ENCODE measurements at places on chromosomes 11 and 22. TPM values are rescaled to one million over a fixed set of nuclear protein-coding genes. Genes with fewer than 3 reads are reported as not detected.

RFPL1 gene
- polyA plus RNA-seq = 0.32 TPM

MGAT3 gene
- polyA plus RNA-seq = 12.3 TPM

MFNG gene
- polyA plus RNA-seq = 6.4 TPM

OR5D16 gene
- not detected for polyA plus RNA-seq

ABCG4 gene
- 2.4 TPM for polyA plus RNA-seq

- H3K4me3 ChIP-seq = no peak overlapping the region
- DNase-seq = no peak
- no peak overlapping the region for H3K27ac ChIP-seq
- H3K27me3 ChIP-seq = no peaks in the 10 kb centered on the region
- H3K4me1 ChIP-seq = no peaks in the 10 kb centered on the region
- H3K36me3 ChIP-seq = peaks cover 7% of the 10 kb centered on the region
Observed at GRCh38 chr11:68048681-68049508, 10.1 kb downstream of the TCIRG1 start.

DNA sequence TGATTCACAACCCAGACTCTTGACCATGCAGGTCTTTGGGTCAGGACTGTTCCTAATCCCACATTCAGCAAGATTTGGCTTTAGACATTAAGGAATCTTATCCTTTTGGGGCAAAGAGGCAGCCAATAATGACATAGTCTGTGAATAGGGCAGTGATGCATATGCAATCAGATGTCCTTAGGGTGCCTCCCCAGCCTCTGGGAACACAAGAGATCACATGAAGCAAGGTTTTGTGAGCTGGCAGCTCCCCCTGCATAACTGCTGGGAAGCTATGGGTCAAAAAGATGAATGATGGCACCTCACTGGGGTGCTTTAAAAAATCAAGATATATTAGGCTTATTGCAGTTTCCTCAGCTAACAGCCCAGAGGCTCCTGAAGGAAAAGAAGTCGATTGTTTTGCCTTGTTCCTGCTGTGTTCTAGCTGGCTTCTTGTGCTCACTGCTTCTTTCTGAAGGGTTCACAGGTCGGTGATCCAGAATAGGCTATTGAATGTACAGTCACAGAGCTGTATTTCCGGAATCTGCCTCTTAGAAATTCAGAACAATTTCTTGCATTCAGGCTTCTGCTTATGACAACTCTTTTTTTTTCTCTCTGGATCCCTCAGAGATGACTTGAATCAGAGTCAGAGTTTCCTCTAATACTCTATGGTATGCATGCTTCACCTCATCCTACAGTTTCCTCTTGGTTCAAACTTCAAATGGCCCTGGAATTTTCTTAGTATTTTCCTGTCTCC is 31.7 kb downstream of the INSC start:
- no peak for DNase-seq
- H3K4me1 ChIP-seq = no peaks in the 10 kb centered on the region
- no peaks in the 10 kb centered on the region for H3K27me3 ChIP-seq
- H3K36me3 ChIP-seq = no peaks in the 10 kb centered on the region

DNA sequence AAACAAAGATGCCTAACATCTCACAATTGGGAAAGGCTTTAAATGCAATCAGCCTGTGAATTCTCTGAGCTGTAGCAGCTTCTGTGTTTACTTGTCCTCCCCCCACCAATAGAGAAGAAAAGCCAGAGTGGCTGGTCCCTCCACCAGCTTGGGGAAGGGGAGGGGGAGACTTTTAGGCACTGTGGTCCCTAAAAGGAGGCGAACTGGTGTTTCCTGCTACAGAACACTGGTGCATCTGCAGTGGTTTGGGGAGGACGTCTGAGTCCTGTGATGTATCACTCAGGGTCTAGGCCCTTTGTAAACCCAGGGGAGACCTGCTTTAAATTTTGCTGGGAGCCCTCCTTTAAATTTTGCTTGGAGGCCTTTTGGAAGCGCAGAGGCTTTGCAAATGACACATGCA is 16.9 kb downstream of the TNRC6B start:
- peaks cover 36% of the 10 kb centered on the region for H3K4me1 ChIP-seq
- DNase-seq = no peak
- no peaks in the 10 kb centered on the region for H3K36me3 ChIP-seq
- H3K27me3 ChIP-seq = no peaks in the 10 kb centered on the region

DNA sequence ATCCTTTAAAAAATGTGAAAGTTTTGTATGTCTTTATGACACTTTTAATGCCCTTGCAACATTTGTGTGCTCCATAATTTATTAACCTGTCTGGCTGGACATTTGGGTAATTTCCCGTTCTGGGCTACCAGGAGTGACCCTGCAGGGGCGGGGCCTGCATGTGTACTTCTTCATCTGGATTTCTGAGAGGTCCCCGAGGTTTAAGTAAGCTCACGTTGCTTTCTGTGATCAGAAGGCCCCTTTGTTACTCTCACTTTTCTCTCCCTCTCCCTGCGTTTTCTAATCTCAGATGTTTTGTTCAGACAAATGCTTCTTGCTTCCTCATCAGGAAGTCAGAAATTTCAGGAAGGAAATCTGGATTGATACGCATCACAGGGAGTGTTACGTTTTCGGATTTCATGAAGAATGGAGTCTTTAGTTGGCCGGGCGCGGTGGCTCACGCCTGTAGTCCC is 78.9 kb upstream of the CRYBB3 start:
- no peak for DNase-seq
- H3K27ac ChIP-seq = no peak overlapping the region
- H3K36me3 ChIP-seq = no peaks in the 10 kb centered on the region
- no peaks in the 10 kb centered on the region for H3K4me1 ChIP-seq
- H3K27me3 ChIP-seq = no peaks in the 10 kb centered on the region

- no peak for DNase-seq
- H3K27ac ChIP-seq = no peak overlapping the region
- no peaks in the 10 kb centered on the region for H3K36me3 ChIP-seq
- H3K4me3 ChIP-seq = no peak overlapping the region
Observed at GRCh38 chr11:45050111-45050510, 96.3 kb upstream of the PRDM11 start.

DNA sequence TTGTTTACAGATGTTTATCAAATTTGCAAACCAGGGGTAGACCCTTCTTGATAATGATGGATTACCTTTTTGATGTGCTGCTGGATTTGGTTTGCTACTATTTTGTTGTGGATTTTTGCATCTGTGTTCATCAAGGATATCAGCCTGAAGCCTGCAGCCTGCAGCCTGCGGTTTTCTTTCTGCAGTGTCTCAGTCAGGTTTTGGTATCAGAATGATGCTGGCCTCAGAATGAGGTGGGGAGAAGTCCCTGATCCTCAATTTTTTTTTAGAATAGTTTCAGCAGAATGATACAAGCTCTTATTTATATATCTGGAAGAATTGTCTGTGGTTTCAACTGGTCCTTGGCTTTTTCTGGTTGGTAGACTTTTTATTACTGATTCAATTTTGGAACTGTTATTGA is 19.7 kb upstream of the RAB38 start:
- no peaks in the 10 kb centered on the region for H3K27me3 ChIP-seq
- H3K4me3 ChIP-seq = no peak overlapping the region
- no peak overlapping the region for H3K27ac ChIP-seq
- no peaks in the 10 kb centered on the region for H3K4me1 ChIP-seq

- DNase-seq = no peak
- no peaks in the 10 kb centered on the region for H3K27me3 ChIP-seq
- no peak overlapping the region for H3K27ac ChIP-seq
- H3K36me3 ChIP-seq = no peaks in the 10 kb centered on the region
Observed at GRCh38 chr22:33288078-33288477, 229.9 kb upstream of the SYN3 start.

DNA sequence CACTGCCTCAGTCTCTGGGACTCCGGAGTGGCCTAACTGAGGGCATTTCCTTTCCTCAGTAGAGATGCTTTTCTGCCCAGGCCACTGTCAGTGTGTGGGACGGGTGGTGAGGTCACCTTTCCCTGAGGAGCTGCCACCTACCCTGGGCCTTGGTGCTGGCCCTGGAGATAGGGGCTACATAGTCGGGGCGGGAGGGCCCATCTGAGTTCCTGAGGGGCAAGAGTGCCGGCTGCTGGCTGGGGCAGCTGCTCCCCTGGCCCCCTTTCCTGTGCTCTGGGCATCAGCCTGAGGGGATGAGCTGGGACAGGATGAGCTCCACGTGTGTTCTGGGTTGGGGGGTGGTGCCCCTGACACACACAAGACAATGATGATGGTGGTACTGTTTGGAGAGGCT is 5.4 kb downstream of the KCNC1 start:
- DNase-seq = no peak
- no peak overlapping the region for H3K4me3 ChIP-seq
- peaks cover 37% of the 10 kb centered on the region for H3K27me3 ChIP-seq
- no peaks in the 10 kb centered on the region for H3K36me3 ChIP-seq
- no peak overlapping the region for H3K27ac ChIP-seq
- H3K4me1 ChIP-seq = peaks cover 5% of the 10 kb centered on the region

DNA sequence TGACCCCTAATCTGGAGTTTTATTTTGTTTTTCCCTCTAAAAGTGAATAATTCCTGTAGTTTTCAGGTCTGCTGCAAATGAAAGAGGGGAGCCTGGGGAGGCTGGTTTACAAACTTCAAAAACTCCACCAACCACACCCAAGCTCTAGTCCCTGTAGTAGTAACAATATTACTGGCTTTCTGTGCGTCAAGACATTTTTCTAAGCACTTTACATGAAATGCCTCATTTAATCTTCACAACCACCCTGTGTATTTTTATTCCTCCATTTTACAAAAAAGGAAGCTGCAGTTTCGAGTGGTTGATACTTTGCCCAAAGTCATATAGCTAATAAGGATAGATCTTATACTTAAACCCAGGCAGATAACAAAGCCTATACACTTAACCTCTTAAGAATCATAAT is 23.5 kb downstream of the CTNND1 start:
- no peaks in the 10 kb centered on the region for H3K27me3 ChIP-seq
- H3K4me3 ChIP-seq = no peak overlapping the region
- no peak for DNase-seq
- H3K36me3 ChIP-seq = no peaks in the 10 kb centered on the region

- H3K27me3 ChIP-seq = no peaks in the 10 kb centered on the region
- H3K36me3 ChIP-seq = no peaks in the 10 kb centered on the region
- no peak overlapping the region for H3K4me3 ChIP-seq
- no peak overlapping the region for H3K27ac ChIP-seq
- peak; percentile 99 for DNase-seq
- peaks cover 17% of the 10 kb centered on the region for H3K4me1 ChIP-seq
Observed at GRCh38 chr22:35301372-35301874, 1.7 kb downstream of the TOM1 start.

DNA sequence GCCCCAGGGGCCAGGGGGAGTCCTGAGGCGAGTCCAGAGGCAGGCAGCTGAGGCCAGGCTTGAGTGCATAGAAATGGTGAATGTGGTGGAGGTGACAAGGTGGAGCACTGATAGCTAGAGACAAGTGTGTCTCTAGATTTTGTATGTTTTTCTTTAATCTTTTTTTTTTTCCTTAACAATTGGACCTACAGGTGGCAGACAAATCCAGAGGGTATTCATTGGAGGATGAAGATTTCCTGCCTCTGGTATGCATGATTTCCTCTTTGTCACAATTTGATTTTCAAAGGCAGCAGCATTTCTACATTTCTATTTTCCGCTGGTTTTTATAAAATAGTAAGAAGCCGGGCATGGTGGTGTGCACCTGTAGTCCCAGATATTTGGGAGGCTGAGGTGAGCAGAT is 47.7 kb upstream of the DKK3 start:
- no peak for DNase-seq
- no peak overlapping the region for H3K27ac ChIP-seq
- no peaks in the 10 kb centered on the region for H3K4me1 ChIP-seq
- H3K27me3 ChIP-seq = no peaks in the 10 kb centered on the region

GRCh38 chr11:10524471-10524870 is 16.5 kb downstream of the RNF141 start:
- H3K4me1 ChIP-seq = no peaks in the 10 kb centered on the region
- H3K27ac ChIP-seq = no peak overlapping the region
- H3K4me3 ChIP-seq = no peak overlapping the region
- no peaks in the 10 kb centered on the region for H3K27me3 ChIP-seq
- H3K36me3 ChIP-seq = peaks cover 32% of the 10 kb centered on the region

DNA sequence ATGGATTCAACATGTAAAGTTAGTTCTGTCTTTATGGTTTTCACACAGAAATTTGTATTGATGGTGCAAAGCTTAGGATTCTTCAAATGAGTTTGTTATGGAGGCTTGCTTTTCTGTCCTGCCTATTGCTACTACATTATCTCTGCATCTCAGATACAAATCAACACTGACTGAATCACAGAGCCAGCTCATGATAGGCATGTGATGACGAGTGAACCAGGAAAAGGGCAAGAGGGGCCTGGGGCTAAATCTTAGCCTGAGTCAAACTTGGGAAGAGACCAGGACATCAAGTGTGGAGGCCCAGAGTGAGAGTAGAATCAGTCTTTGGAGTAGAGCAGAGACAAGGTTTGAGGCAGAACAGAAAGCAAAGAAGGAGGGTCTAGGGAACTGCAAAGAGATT is 107.1 kb upstream of the CD44 start:
- peaks cover 44% of the 10 kb centered on the region for H3K4me1 ChIP-seq
- no peak overlapping the region for H3K4me3 ChIP-seq
- no peaks in the 10 kb centered on the region for H3K27me3 ChIP-seq
- no peak overlapping the region for H3K27ac ChIP-seq

DNA sequence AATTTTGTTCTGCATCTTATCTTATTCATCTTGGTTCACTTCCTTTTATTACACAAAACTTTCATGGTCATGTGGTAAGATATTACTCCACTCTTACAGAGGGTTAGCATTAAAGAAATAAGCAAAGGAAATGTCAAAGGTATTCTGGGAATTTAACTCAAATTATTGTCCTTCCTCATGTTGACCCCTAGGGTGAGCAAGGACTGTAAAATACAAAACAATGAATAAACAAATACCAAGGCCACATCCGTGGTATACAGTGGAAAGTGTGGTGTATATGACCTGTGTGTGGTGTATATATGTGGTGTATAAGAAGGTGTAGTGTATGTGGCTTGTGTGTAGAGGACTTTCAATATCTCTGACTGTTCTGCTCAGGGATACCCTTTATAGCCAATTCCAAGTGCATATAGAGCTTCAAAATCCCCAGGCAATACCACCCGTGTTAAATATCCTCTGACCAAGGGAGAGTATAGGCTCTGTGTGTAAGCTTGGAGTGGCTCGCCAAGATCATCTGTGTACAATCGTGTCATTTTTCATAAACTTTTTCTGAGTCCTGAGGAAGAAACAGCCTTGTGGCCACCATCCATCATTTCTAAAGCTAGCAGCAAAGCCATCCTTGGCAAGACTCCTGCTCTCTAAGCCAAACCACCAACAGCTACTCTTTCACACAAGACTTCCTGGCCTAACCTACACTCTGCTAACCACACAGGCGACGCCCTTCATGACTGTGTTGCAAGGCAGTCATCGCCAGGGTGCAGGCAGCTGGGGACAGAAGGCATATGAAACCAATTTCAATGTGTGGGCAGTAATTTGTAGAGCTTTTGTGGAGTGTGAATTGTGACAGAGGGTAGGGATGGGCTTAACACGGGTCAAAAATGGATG is 548.0 kb downstream of the ETS1 start:
- no peak overlapping the region for H3K4me3 ChIP-seq
- no peak for DNase-seq
- no peaks in the 10 kb centered on the region for H3K4me1 ChIP-seq
- no peak overlapping the region for H3K27ac ChIP-seq

- no peaks in the 10 kb centered on the region for H3K27me3 ChIP-seq
- peaks cover 43% of the 10 kb centered on the region for H3K36me3 ChIP-seq
- DNase-seq = no peak
- no peaks in the 10 kb centered on the region for H3K4me1 ChIP-seq
- H3K4me3 ChIP-seq = no peak overlapping the region
- H3K27ac ChIP-seq = no peak overlapping the region
Observed at GRCh38 chr11:70421123-70421522, 22.8 kb downstream of the CTTN start.
